ENCODE measurements at places on chromosomes 3 and 15.

DNA sequence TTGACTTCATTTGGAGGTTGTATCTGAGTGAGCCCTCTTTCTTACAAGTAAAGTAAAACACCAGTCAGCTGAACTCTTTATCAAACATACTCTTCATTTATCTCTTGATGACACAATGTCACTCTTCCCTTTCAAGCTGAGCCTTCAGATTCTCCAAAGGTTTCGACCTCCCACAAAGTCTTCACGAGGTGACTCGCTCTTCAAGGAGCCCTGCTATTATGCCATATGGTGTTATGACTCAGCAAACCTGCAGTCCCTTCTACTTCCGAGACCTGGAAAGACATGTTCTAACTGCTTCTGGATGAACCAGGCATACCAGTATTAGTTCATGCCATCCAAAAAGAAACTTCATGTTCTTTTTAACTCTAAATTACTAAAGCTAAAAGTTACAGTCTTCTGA lies 23.1 kb downstream of the AADAC start:
- DNase-seq, result no peak

DNA sequence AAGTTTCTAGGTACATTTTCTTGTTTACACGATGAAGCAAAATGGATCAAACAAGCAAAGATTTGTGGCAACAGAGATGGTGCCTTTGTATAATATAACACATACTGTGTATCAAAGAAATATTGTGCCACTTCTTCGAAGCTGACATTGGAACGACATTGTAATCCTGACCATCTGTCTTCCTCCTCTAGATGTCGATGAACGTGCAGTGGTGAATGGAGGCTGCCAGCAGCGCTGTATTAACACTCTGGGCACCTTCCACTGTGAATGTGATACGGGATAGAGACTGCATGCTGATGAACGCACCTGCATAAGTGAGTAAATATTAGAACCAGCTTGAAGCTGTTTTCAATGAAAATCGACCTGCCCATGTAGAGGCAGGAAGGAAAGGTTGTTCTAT lies 613.3 kb upstream of the GOLIM4 start:
- no peak for DNase-seq

- no peak for DNase-seq
Measured at GRCh38 chr3:29153811-29154210, 127.1 kb upstream of the RBMS3 start.

DNA sequence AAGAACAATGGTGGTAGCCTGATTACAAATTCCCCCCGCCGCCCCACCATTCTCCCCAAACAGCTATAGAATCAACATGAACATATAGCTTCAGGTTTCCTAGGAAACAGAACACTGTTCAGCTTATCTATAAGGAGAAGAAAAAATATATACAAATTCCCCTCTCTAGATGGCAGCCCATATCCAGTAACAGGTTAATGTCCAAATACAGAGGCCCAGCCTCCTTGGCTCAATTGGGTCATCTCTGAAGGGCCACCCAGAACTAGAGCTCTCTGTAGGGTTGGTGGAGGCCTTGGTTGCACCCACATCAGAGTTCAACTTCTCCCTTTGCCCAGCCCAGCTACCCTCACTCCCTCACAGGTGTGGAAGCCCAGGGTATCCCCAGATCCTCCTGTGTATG lies 91.5 kb upstream of the ADAMTS17 start:
- no peak for DNase-seq

GRCh38 chr3:128253150-128253549 lies 99.9 kb downstream of the EEFSEC start:
- DNase-seq, result no peak

DNA sequence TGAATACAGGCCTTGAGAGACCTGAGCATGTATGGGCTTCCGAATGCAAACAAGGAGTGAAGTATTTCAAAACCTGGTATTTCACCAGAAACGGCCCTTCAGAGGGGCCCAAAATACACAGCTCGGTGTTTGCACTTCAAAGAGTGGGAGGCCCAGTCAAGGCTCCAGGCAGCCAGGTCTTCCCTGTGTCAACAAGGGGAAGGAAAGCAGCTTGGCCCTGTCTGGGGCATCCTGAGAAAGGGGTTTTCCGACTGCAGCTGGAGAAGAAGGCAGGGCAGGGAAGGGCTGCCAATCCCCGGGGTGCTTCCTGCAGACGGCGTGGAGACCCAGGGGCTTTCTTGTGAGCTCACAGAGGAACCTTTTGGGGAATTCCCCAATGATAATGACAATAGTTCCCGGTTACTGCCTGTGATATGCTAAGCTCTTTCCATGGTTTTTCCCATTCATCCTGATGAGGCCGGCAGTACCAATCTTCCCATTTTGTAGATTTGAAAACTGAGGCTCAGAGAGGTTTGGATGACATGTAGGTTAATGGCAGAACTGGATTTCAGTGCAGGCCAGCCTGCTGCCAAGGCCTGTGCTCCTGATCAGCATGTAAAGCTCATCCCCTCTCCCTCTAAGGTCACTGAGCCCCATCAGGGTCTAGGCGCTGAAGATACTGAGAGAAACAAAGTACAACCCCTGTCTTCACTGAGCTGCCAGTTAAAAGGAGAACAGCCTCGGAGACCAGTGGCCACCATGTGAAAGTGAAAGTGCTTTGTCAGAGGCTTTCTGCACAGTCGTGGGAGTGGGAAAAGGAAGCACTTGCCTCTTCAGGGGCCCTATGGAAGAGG lies 43.0 kb upstream of the TLE3 start:
- peak; percentile 27 for DNase-seq

DNA sequence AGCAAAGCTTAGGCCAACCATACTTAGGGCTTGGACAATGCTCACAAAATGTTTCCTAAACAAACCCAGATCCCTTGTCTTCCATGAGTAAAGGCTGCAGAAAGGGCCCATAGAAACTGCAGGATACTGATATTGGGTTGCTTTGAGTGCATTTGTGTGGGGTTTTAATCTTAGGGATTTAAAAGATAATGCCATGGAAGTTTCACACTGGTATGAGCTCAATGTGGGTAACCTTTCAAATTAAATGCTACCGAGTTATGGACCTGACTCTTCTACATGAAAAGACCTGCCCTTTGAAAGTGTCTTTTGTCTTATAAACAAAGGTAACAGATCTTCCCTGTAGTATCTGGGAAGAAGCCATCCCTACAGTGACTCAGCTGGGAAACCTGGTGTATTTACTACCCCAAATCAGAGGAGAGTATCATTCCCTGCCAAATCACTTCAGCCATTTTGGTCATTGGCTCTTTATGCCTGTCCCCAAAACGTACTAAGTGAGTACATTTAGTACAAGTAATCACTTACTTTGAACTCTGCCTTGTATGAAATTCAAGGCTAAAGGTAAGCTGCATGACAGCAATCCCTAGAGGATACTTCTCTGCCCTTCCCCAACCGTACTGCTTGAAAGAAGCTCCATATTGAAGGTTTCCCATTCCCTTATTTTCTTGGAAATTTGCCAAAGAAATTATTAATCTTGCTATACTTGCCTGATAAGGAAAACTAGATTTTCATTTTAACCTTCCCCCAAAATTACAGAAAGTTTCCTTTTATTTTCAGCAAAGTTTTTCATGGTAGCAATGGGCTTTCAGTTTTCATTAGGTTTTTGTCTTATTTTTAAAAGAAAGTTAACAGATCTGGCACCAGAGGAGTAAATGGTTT lies 7.2 kb downstream of the TM4SF1 start:
- DNase-seq, result no peak

DNA sequence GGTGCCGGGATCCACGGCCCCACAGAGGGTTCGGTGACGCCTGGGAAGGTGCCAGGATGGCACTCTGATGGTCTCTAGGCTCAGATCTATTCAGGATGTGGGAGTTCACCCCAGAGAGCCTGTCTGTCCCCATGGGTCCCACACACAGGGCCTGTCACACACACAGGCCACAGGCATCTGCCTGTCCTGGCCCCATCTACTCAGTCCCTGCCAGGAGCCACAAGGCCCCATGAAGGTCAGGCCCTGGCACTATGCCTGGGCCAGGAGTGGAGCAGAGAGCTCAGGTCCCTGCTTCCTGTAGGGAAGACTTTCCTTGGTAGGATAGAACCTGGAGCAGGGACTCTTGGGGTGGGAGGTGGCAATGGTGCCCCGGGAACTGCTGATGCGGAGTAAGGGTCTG lies 49.0 kb upstream of the FURIN start:
- DNase-seq, result no peak
